Stimulated activated CD8-positive, alpha-beta memory T cell treated with anti-CD3 and anti-CD28 coated beads, Interleukin-4, amount 100 ng/mL, for 1 hour (primary cell): ENCODE measurements at places on chromosomes 5 and 9.

DNA sequence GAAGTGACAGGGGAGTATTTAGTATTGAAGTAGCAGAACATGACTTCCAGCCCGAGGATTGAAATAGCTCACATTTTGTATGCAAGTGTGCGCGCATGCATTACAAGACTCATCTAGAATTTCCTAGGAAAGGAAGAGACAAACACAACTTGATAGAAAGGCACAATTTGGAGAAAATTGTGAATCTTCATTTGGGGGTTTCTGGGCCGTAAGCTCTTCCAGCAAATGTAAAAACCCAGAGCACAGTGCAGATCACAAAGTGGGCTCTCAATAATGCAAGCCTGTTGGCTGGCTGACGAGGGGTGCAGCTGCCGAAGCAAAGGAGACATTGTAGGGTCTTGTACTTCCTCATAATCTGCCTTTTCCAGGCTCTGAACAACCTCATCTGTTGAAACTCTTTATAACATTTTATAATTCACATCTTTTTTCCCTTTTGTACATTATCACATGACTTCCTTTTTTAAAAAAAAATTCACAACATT is 109.0 kb downstream of the BAAT start:
- DNase-seq, result no peak

DNA sequence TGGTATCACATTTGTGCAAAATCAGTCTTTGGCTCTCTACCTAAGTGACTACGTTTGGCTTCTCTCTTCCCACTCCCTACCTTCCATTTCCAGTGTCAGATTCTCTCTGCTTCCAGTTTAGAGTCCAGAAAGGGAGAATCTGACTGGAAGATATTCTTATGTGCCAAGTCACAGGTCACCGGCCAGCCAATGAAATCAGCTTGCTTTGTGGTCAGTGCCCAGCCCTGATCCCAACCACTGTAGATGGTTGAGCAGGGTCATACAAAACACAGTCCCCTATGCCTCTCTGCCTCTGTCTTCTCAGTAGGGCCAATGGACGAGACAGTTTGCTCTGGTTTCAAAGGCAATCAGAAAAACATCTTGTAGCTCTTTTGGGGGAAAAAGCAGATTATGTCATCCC is 15.6 kb upstream of the EPB41L4B start:
- DNase-seq, result no peak

DNA sequence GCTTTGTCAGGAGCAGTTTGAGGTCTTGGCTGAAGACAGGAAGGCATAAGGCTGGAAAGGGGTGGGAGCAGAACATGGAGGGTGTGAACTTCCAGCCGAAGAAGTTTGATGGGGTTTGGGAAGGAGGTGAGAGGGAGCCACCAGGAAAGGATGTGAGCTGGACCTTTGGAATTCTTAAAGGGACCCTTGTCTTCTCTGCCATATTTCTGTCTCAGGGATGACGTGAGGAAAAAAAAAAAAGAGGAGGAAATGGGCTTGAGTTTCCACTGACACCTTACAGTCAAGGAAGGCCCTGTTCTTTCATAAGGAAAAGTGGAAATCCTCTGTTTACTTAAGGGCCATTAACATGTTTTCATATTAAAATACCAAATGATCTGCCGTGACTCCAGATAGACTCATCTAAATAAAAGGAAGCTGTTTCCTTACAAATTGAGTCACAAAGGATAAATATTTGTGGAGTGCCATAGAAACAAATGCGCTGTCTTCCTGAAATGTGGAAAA is 132.1 kb downstream of the PALM2AKAP2 start:
- DNase-seq, result no peak

- DNase-seq, result no peak
Measured at GRCh38 chr9:78539188-78539587, 242.3 kb downstream of the PSAT1 start.

GRCh38 chr5:60700416-60700757 is 421 bp upstream of the DEPDC1B start:
- no peak for DNase-seq

DNA sequence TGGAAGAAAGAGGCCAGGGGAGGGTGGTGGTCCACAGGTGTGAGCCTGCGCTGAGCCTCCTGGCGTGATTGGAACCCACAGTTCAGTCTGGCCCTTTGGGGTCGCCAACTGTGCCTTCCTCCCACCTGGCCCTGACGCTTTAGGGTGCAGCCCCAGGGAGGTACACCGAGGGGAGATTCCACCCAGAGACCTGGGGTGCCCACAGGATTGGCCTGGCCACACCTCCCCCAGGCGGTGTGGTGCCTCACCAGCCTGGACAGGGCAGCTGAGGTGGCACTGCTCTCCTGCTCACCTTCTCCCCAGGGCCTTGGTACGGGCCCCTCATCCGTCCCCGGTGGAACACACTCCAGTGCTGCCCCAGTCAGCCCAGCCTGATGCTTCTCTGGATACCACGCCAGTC is 1.0 kb upstream of the CLIC3 start:
- no peak for DNase-seq

DNA sequence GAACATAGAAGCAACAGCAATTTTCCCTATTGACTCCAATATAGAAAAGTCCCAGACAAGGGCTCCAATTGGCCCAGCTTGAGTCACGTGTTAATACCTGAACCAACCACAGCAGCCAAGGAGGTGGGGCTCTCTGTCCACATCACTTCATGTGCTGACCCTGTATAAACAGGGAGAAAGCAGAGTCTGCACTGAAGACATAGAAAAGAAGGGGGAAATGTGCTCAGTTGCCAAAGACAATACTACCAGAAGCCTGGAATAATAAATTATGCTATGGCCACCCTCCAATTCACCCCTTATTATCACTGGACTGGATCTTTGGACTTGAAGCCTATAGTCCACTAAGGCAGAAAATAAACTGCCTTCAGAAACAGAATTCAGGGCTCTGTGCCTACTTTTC is 275.4 kb downstream of the EPB41L4A start:
- DNase-seq, result no peak

- DNase-seq, result no peak
Measured at GRCh38 chr5:128469912-128470311, 68.1 kb downstream of the FBN2 start.

DNA sequence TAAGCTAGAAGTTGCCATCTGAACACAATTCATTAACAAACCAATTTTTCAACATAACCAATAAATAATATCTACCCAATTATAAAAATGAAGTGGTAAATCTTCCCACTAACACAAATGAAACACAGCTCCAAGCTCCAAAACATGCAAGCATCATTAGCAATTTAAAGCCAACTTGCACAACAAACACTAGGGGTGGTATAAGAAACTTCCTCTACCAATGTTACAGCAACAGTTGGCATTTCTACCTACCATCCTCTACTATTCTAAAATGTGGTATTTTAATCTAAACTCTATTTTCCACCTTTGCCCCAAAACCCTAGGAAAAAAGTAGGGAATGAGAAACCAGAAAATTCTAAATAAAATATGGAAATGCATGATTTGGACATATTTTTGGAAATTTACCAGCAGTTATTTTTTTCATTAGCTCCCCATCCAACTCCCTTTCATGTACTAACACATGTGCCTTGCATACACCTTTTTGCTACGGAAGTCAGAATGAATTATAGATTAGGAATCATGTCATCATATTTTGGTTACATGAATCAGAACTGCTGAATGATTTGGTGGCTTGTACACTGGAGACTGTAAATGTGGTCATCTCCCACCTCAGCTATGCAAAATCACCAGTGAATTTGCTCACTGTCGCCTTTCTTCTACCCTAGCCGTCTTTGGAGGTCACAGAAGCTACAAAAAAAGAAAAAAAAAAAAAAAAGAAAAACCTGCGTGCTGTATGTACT is 4.1 kb downstream of the NR6A1 start:
- no peak for DNase-seq

- DNase-seq, result no peak
Measured at GRCh38 chr5:82513738-82514137, 235.6 kb upstream of the RPS23 start.

GRCh38 chr9:37565661-37566618 is 10.2 kb downstream of the FBXO10 start:
- no peak for DNase-seq

GRCh38 chr5:170907758-170908157 is 45.9 kb downstream of the RANBP17 start:
- no peak for DNase-seq

DNA sequence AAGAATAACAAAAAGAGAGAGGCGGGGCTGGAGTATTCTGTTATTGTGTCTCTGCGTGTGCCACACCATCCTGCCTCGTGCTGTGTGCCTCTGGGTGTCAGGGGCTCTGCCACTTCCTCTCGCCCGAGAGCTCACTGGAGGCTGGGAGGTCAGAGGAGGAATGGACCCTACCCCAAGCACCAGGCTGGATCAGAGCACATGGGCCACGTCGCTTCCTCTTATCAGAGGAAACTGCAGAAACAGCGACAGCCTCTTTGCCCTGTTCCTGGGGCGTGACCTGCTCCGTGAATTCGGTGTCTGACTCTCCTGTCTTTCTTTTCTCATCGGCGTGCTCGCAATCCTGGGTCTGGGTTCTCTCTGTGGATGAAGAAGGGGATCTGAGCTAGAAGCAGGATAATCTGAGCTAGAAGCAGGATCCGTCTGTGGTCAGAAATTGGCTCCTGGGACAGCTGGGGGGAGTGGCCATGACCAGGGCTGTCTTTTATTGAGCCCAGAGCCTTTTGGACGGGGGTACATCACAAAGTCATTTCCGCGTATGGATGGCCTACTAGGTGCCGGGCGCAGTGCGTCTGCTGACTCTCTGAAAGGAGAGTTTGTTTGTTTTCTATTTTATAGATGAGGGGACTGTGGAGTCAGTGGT is 150.3 kb upstream of the COL5A1 start:
- no peak for DNase-seq

- no peak for DNase-seq
Measured at GRCh38 chr5:107294211-107294550, 376.6 kb downstream of the EFNA5 start.

- DNase-seq, result no peak
Measured at GRCh38 chr9:125929846-125930245, 182.7 kb downstream of the PBX3 start.

DNA sequence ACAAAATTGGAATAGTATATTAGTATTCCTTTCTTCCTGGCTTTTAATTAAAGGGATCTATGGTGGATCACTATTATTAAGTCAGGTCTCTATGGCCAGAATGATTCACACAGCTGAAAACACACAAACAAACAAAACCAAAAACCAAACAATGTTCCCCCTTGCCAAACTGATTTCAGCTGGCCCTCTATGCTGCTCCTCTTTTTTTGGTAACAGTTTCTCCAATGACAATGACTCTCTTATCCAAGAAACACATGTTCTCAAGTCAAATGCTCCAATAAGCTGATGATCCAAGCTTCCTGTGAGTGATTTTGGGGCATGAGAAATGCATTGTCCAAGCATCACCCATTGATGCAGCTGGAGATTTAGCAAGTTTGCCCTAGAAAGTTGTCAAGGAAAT is 193.4 kb upstream of the TUT7 start:
- no peak for DNase-seq

DNA sequence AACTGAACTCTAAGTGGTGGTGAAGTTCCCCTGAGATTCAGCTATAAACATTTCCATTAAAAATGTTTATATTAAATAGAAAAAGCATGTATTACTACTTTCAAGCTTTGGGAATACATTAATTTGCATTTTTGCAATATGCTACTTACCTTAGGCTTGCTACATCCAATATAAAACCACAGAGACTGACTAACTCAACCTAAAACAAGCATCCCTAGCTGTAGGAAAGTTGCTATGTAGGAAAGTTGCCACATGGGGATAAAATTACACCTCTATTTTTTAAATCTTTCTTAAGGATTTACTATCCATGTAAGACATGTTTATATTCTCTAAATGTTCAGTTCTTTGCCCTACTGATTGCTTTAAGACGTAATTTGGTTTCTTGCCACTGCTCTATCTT is 12.8 kb downstream of the SCAMP1 start:
- DNase-seq, result no peak

GRCh38 chr9:97979788-97980478 is 3.2 kb upstream of the ANP32B start:
- DNase-seq, result no peak

DNA sequence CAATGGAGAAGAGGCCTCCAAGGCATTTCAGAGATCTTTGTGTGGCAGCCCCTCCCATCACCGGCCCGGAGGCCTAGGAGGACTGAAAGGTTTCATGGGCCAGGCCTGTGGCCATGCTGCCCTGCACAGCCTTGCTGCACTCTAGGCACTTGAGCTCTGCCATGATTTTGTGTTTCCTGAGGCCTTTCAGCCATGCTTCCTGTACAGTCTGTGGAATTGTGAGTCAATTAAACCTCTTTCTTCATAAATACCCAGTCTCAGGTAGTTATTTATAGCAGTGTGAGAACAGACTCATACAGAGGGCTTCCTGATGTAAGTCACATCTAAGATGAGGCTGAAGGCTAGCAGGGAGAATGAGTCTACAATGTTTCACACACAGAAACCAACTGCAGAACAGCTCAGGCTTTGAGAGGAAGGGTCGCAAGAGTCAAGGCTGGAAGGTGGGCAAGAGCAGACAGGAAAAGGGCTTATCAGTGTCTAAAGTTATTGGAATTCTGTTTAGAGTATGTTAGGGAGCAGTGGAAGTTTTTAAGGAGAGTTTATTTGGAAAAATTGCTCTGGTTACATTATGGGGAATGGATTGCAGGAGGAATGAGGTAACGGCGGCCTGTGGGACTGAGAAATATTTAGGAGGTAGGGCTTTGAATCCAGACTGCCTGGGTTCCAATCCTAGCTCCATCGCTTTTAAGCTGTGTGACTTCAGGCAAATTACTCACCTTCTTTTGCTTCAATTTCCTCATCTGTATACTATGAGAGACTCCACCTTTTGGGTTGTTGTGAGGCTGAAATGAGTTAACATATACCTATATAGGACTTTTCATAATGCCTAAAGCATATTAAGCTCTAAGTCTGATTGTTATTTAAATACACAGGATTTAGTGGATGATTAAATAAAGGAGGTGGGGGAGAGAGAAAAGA is 291.2 kb downstream of the CWC27 start:
- DNase-seq, result no peak

DNA sequence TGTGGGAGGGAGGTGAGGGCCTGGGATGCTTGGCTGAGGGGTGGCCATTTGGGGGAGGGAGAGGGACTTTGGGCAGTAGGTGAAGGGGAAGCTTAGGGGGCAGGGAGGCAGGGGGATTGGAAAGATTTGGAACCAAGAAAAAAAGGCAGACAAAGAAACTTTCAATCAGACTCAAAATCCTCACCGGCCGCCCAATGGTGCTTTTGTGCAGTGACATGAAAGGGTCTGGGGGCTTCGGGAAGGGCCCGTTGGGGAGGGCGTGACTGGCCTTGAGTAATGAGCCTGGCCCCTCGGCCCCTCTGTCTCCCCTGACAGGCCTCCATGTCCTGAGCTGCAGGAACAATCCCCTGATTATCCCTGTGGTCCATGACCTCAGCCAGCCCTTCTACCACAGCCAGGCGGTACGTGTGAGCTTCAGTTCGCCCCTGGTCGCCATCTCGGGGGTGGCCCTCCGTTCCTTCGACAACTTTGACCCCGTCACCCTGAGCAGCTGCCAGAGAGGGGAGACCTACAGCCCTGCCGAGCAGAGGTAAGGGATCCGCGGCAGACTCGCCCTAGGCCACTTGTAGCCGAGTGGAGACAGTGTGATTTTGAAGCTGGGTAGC is 181.1 kb downstream of the PAPPA start:
- no peak for DNase-seq

DNA sequence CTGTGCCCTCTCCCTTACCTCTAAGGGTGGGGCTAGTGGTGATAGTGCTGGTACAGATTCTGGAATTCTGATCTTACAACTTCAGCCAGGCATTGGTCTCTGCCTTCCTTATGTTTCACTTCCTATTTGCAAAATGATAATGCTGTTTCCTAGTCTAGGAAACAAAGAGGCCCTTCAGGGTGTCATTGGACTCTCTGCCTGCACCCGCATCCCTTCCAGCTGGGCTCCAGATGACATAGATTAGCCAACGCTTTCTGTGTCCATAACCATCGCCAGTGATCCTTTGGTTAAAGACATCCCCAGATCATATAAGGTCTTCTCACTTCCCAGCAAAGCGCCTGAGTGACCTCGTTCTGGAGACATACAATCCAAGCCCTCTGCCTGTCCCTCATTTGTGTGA is 180.7 kb downstream of the ERCC6L2 start:
- no peak for DNase-seq
